ENCODE measurements at places on chromosomes 5 and 9. TPM values are rescaled to one million over a fixed set of nuclear protein-coding genes. Genes with fewer than 3 reads are reported as not detected.

GRCh38 chr5:27472000-27472763 lies 433.8 kb upstream of the CDH9 start:
- no peaks in the 10 kb centered on the region for H3K36me3 ChIP-seq
- H3K4me3 ChIP-seq: no peak overlapping the region
- DNase-seq: peak; percentile 20

DNA sequence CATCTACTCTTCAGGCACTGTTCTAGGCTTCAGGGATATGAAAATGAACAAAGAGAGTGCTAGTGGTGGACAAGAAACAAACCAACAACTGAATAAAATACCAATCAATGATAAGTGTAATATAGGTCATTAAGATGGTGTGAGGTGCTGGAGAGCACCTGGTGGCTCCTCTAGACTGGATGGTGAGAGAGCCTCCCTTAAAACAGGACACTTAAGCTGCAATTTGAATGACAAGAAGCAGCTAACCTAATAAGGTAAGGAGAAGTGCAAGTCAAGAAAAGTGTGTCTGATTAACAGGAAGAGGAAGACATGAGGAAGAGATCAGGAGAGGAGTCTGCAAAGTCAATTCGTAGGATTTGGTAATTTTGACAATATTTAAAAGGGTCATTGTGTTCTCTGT lies 23.1 kb downstream of the JAKMIP2 start:
- no peaks in the 10 kb centered on the region for H3K36me3 ChIP-seq
- H3K27me3 ChIP-seq: no peaks in the 10 kb centered on the region
- no peak overlapping the region for H3K4me3 ChIP-seq
- no peaks in the 10 kb centered on the region for H3K4me1 ChIP-seq
- H3K27ac ChIP-seq: no peak overlapping the region

GRCh38 chr9:133221177-133221809 lies 12.2 kb upstream of the OBP2B start:
- H3K36me3 ChIP-seq: no peaks in the 10 kb centered on the region
- H3K27me3 ChIP-seq: peaks cover 35% of the 10 kb centered on the region
- H3K4me3 ChIP-seq: no peak overlapping the region
- DNase-seq: no peak
- H3K4me1 ChIP-seq: no peaks in the 10 kb centered on the region

DNA sequence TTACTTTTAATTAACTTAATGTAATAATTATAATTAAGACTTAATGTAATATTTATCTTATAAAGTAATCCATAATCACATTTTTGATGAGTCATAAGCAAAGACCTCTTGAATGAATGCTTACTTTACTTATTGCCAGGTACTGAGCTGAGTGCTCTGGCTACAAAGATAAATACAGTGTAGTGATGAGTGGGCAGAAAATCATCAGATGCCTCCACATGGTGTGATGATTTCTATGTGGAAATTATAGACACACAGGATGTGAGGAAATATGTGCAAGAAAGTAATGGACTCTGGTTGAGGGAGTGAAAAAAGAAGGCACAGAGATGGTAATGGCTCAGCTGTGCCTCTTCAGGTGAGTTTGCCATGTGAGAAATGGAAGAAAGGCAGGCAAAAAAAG lies 422.6 kb upstream of the CD180 start:
- no peak overlapping the region for H3K4me3 ChIP-seq
- no peaks in the 10 kb centered on the region for H3K36me3 ChIP-seq
- no peaks in the 10 kb centered on the region for H3K4me1 ChIP-seq

DNA sequence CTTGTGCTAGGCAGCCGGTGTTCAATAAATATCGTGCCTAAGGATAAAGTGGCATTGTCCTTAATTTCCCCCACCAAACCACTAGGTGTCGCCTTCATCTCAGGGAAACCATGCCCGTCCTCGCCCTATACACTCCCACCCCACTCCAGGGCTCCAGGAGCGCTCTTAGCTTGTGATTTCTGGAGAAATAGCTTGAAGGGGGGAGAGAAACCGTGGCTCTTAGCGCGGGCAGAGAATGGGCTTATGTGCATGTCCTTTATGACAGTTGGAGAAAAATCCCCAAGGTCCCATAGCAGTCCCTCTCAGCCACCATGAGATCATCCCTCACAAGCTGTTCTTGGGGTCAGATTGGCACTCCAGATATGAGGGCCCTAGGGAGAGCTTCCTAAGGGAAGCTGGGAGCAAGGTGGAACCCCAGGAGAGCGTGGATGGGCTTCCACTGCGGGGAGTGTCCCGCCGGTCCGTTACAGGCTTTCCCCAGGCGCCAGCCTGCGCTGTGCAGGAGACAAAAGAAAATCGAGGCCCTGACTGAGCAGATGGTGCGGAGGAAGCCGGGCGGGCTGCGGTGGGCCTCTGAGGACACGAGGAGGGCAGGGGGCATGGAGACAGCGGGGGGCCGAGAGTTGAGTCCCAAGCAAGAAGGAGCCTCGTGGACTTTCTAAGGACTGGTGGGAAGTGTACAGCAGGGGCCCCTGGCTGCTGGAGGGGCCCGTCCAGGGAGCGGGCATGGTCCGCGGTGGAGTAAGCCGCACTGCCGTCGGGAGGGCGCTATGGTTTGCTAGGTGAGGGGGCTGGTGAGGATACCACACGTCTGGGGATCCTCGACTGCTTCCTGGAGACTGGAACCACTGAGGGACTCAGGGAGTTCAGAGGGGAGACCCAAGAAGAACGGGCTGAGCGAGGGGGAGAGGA lies 750 bp upstream of the NPR2 start:
- peak; percentile 73 for DNase-seq
- H3K4me3 ChIP-seq: no peak overlapping the region

GRCh38 chr5:111231119-111231518 lies 6.9 kb downstream of the CAMK4 start:
- H3K36me3 ChIP-seq: peaks cover 45% of the 10 kb centered on the region
- H3K4me1 ChIP-seq: peaks cover 76% of the 10 kb centered on the region
- DNase-seq: no peak

- peak; percentile 36 for DNase-seq
- peaks cover 16% of the 10 kb centered on the region for H3K27me3 ChIP-seq
- peaks cover 19% of the 10 kb centered on the region for H3K4me1 ChIP-seq
- no peak overlapping the region for H3K4me3 ChIP-seq
Observed at GRCh38 chr9:126704157-126704891, 90.6 kb downstream of the LMX1B start.

GRCh38 chr5:20166456-20166855 lies 178.5 kb upstream of the CDH18 start:
- H3K36me3 ChIP-seq: no peaks in the 10 kb centered on the region
- H3K27me3 ChIP-seq: no peaks in the 10 kb centered on the region
- H3K4me3 ChIP-seq: no peak overlapping the region
- H3K27ac ChIP-seq: no peak overlapping the region

- H3K4me3 ChIP-seq: no peak overlapping the region
- peaks cover 4% of the 10 kb centered on the region for H3K4me1 ChIP-seq
- H3K36me3 ChIP-seq: peaks cover 7% of the 10 kb centered on the region
- H3K27ac ChIP-seq: no peak overlapping the region
- no peaks in the 10 kb centered on the region for H3K27me3 ChIP-seq
Observed at GRCh38 chr5:94544875-94545547, 73.4 kb downstream of the KIAA0825 start.

- peaks cover 47% of the 10 kb centered on the region for H3K27me3 ChIP-seq
- H3K36me3 ChIP-seq: peaks cover 3% of the 10 kb centered on the region
- peaks cover 24% of the 10 kb centered on the region for H3K4me1 ChIP-seq
- H3K27ac ChIP-seq: no peak overlapping the region
Observed at GRCh38 chr5:73122875-73123810, 2.8 kb downstream of the TMEM171 start.

DNA sequence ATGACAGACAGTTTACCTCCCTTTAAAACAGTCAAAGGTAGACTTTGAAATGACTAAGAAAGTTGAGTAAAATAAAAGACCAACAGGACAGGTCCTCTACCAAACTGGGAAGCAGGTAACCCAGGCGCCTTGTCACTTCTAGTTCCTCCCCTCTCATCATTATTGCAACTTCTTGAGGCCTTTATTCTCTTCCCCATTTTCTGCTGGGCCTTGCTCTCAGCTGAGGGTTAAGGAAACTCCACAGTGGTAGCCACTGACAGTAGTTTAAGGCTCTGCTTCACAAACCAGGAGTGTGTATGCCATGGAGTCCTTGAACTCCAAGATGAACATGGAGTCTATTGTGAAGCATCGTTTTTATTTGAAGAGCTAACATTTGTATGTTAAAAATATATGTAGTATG lies 36.9 kb upstream of the TCERG1 start:
- no peak overlapping the region for H3K4me3 ChIP-seq
- no peaks in the 10 kb centered on the region for H3K4me1 ChIP-seq
- H3K36me3 ChIP-seq: no peaks in the 10 kb centered on the region
- peaks cover 22% of the 10 kb centered on the region for H3K27me3 ChIP-seq
- no peak overlapping the region for H3K27ac ChIP-seq
- DNase-seq: no peak

DNA sequence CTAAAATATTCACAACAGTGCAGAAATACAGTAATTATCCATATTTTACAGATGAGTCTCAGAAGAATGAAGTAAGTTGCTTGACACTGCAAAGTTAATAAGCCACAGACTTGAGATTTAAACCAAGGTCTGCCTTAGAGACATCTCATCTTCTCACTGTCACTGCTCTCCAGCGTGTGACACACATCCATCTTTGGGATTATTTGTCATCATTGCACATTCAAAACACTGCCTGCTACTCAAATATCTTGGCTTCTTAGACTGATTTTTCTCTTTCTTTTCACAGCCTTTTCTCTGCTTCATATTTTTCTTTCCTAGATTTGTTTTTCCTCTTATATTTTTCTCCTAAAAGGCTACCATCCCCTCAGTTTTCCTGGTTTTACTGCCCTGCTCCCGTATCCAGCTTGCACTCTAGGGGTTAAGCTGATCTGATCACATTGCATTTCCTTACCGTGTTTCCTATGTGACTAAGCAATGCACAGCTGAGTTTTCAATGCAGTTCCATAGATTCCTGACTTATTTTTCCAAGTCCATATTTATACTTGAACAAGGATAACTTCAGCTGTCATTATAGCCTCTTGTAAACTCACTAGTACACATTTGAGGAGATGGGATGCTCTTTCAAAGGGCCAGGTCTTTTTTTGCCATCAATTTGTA lies 353.0 kb downstream of the PLK2 start:
- H3K27ac ChIP-seq: no peak overlapping the region
- no peaks in the 10 kb centered on the region for H3K4me1 ChIP-seq
- H3K36me3 ChIP-seq: no peaks in the 10 kb centered on the region
- DNase-seq: no peak

DNA sequence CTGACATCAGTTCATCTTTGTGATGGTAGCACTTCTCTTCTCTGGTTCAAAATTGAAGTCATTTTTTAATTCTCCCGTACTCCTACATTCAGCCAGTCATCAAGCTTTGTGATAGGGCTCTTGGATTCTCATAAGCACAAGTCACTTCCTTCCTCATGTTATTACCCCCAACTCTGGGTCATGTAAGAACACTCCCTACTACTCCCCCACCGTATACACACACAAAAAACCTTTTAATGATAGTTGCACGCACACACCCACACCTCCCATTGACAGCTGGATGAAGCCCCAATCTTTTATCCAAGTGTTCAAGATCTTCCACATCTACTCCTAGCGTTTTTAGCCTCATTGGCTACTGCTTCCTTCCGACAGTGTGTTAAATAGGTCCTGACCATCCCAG lies 16.8 kb downstream of the KDM3B start:
- no peak overlapping the region for H3K27ac ChIP-seq
- H3K36me3 ChIP-seq: peaks cover 2% of the 10 kb centered on the region
- no peak for DNase-seq
- peaks cover 5% of the 10 kb centered on the region for H3K4me1 ChIP-seq
- H3K27me3 ChIP-seq: no peaks in the 10 kb centered on the region

GRCh38 chr5:55485073-55485472 lies 49.7 kb downstream of the PLPP1 start:
- no peak overlapping the region for H3K27ac ChIP-seq
- no peak for DNase-seq
- H3K36me3 ChIP-seq: peaks cover 21% of the 10 kb centered on the region

GRCh38 chr5:114243972-114244317 lies 117.9 kb upstream of the KCNN2 start:
- H3K27me3 ChIP-seq: no peaks in the 10 kb centered on the region
- no peaks in the 10 kb centered on the region for H3K4me1 ChIP-seq
- no peak for DNase-seq
- no peak overlapping the region for H3K27ac ChIP-seq

DNA sequence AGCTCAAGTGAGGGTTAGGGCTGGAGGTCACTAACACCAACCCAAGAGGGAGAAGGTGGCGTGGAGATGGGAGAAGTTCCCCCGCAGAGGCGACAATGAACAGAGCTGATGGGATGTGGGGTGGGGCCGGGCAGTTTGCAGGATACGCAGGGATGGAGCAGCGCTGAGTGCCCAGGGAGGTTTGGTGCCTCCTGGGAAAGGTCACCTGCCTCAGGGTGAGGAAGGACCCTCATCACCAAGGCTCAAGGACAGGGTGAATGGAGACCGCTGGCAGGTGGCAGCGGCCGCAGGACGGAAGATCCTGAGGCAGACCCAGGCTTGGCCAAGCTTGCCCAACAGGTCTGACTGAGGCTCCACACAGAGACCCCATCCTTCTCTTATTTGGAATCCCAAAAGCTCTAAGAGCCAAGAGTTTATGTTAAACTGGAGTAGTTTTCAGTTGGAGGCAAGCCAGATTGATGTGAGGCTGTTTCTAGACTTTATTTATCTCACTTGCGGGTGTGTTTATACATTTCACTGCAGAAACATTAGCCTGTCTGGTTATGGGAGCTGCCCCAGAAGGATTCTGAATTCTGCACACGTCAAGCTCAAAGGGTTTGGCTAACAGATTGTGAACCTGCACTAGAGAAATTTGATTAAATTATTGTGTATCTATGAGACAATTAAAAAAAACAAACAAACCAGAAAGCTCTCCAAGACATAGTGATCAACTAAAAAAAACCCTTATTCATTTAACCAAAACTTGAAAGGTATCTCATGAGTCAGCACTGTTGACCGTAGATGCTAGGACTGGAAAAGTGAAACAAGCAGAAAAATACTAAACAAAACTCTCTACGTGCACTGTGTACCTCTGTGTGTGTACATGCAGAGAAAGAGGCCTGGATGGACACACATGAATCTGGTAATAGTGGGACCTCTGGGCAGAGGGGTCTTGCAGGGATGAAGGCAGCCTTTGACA lies 146.2 kb upstream of the PHYKPL start:
- no peak overlapping the region for H3K4me3 ChIP-seq
- no peaks in the 10 kb centered on the region for H3K27me3 ChIP-seq
- no peaks in the 10 kb centered on the region for H3K4me1 ChIP-seq
- H3K36me3 ChIP-seq: no peaks in the 10 kb centered on the region
- DNase-seq: no peak
- no peak overlapping the region for H3K27ac ChIP-seq

GRCh38 chr9:106733828-106734380 lies 129.1 kb upstream of the ZNF462 start:
- H3K4me3 ChIP-seq: no peak overlapping the region
- no peaks in the 10 kb centered on the region for H3K27me3 ChIP-seq
- H3K27ac ChIP-seq: no peak overlapping the region
- no peaks in the 10 kb centered on the region for H3K4me1 ChIP-seq
- H3K36me3 ChIP-seq: no peaks in the 10 kb centered on the region

TMEM215 gene
- total RNA-seq: not detected

SYNPO gene
- total RNA-seq: 0.10 TPM

MZB1 gene
- 19.0 TPM for total RNA-seq

CBY3 gene
- total RNA-seq: not detected

MEGF10 gene
- not detected for total RNA-seq

RAB24 gene
- total RNA-seq: 44.1 TPM

IFNA2 gene
- not detected for total RNA-seq

IFNA21 gene
- not detected for total RNA-seq
